Mucosa of descending colon (tissue), 3 donors: ENCODE measurements at places on chromosomes 5 and 9. TPM values are rescaled to one million over a fixed set of nuclear protein-coding genes. Genes with fewer than 3 reads are reported as not detected.

GRCh38 chr5:101688156-101688555, 607.9 kb downstream of the SLCO4C1 start:
- DNase-seq = no peak

- DNase-seq = no peak
Observed at GRCh38 chr5:146620031-146620668, 104.2 kb upstream of the GPR151 start.

DNA sequence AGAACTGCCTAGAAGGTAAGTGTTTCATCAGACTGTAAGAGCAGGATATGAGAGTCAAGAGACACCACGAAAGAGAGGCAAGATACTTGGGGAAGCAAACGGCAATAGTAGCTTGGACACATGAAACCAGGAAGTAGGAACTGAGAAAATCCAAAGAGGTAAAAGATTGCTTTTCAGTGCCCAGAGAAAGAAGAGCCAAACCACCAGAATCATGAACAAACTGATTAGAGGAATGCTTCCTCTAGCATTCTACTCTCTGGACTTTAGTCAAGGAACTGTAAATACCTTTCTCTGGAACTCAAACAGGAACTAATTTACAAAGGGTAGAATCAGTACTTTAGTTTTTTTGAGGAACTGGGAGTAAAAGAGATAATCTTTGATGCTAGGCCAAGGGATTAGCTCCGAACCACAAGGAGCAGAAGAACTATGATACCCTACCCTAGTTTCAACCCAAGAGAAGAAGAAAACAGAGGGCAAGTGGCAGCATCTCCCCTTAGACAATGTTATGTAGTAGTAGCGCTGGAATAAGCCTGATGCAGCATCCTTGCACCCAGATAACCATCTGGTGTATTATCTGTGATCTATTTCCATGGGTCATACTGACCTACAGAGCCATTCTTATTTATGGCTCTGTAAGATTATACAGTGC, 41.3 kb downstream of the EFCAB9 start:
- peak; percentile 9 for DNase-seq

The DNM1 gene
- 4.0 TPM for total RNA-seq

DNA sequence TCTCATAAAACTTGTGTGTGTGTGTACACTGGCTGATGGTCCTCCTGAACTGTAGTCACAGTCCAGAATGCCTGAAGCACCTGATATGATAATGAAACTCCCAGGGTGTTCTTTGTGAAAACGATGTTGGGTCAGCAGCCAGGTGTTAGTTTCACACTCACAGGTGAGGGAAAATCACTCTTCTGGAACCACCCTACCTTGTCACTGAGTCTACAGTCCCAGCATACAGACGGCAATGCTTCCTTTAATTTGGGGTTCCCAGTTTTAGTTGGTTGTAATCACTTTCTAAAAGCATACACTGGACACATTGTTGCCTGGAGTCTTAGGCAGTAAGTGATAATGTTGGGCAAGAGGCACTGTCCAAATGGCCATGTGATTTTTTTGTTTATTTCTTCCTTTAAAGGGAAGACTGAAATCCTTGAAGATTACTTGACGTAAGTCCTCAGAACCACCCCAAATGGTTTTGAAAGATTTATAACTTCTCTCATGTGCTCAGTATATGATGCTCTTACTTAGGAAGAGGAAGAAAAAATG, 18.2 kb upstream of the MGAT1 start:
- no peak for DNase-seq

GRCh38 chr5:159825551-159826051, 90.7 kb upstream of the ADRA1B start:
- DNase-seq = no peak

The GMCL2 gene
- total RNA-seq = not detected

The DEPDC1B gene
- total RNA-seq = 3.4 TPM

DNA sequence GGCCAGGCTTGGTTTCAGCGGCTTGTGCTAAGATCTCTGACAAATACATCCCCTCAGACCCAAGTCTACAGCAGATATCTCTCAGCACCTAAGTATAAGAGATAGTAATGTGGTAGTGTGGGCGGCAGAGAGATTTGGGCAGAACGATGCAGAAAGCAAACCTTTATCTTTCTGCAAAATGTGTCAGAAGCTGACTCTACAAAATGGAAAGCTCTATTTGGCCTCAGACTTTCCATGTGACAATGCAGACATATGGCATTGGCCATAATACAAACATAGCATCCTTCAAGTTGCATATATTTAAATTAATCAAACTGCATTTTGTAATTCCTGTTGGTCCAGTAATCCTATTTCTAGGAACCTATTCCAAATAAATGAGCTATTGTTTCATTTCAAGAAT, 102.5 kb upstream of the RAI14 start:
- no peak for DNase-seq
